ENCODE measurements at places on chromosomes 6 and 20.

GRCh38 chr20:64153861-64154589, 10.2 kb upstream of the MYT1 start:
- DNase-seq = no peak
- H3K4me1 ChIP-seq = no peaks in the 10 kb centered on the region
- H3K27me3 ChIP-seq = peaks cover 56% of the 10 kb centered on the region
- no peak overlapping the region for H3K4me3 ChIP-seq

- H3K4me1 ChIP-seq = peaks cover 57% of the 10 kb centered on the region
- H3K36me3 ChIP-seq = no peaks in the 10 kb centered on the region
- peak overlapping the region; percentile 86 for H3K27ac ChIP-seq
- no peaks in the 10 kb centered on the region for H3K27me3 ChIP-seq
- peak; percentile 71 for DNase-seq
- H3K4me3 ChIP-seq = peak overlapping the region; percentile 14
These were observed 42.8 kb upstream of the PCMTD2 start for GRCh38 chr20:64212755-64213154.

- H3K4me3 ChIP-seq = peak overlapping the region; percentile 85
- DNase-seq = no peak
- peak overlapping the region; percentile 100 for H3K27ac ChIP-seq
- peaks cover 83% of the 10 kb centered on the region for H3K4me1 ChIP-seq
- no peaks in the 10 kb centered on the region for H3K27me3 ChIP-seq
These were observed 736 bp downstream of the FAM217B start for GRCh38 chr20:59940956-59941294.

DNA sequence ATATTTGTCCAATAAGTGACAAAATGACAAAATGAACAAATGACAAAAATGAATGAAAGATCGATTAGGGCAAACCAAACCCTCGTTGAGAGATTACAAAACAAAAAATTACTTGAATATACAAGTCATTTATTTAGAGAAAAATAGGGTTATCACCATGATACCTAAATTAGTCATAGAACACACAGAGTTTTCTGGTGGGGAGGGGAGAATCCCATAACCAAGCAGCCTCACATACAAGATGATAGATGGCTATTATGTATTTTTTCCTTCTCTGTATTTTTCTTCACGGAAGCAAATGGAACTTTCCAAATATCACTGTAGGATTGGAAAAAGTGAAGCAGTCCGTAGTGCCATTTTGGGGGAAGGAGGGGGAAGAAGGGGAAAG, 28.5 kb upstream of the BMP6 start:
- no peaks in the 10 kb centered on the region for H3K4me1 ChIP-seq
- no peaks in the 10 kb centered on the region for H3K36me3 ChIP-seq
- H3K4me3 ChIP-seq = no peak overlapping the region
- peaks cover 22% of the 10 kb centered on the region for H3K27me3 ChIP-seq

GRCh38 chr6:15276036-15276985, 30.4 kb downstream of the JARID2 start:
- H3K27me3 ChIP-seq = no peaks in the 10 kb centered on the region
- H3K4me3 ChIP-seq = no peak overlapping the region
- H3K27ac ChIP-seq = no peak overlapping the region
- DNase-seq = no peak
- H3K36me3 ChIP-seq = no peaks in the 10 kb centered on the region

DNA sequence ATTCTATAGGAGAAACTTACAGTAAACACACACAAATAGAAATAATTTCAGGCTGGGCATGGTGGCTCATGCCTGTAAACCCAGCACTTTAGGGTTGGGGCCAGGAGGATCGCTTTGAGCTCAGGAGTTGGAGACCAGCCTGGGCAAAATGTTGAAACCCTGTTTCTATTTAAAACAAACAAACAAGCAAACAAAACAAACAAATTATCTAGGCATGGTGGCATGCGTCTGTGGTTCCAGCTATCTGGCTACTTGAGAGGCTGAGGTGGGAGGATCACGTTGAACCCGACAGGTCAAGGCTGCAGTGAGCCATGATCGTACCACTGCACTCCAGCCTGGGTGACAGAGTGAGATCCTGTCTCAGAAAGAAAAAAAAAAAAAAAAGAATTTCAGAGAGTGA, 64.0 kb downstream of the NHLRC1 start:
- no peak overlapping the region for H3K27ac ChIP-seq
- DNase-seq = no peak
- no peaks in the 10 kb centered on the region for H3K4me1 ChIP-seq
- no peaks in the 10 kb centered on the region for H3K27me3 ChIP-seq

- DNase-seq = no peak
- no peak overlapping the region for H3K27ac ChIP-seq
- H3K4me3 ChIP-seq = no peak overlapping the region
These were observed 1001.9 kb upstream of the FLRT3 start for GRCh38 chr20:15339264-15339663.

DNA sequence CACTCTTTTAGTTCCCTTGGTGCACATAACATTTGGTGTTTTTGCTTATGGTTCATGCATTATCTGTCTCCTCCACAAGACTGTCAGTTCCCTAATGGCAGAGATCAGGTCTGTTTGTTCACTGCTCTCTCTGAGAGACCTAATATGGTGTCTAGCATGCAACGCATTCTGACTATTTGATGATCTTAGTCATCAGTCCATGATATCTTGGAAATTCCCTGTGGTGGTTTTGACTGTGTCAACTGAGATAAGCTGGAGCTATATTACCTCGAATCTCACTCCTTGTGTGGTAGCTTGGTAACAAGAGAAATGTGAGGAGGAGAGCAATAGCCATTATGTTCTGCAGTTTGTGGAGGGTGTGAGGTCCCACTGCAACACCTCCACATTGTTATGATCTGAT, 229.8 kb downstream of the FRK start:
- H3K27ac ChIP-seq = no peak overlapping the region
- H3K36me3 ChIP-seq = no peaks in the 10 kb centered on the region
- no peak for DNase-seq
- H3K4me3 ChIP-seq = no peak overlapping the region
- no peaks in the 10 kb centered on the region for H3K4me1 ChIP-seq

DNA sequence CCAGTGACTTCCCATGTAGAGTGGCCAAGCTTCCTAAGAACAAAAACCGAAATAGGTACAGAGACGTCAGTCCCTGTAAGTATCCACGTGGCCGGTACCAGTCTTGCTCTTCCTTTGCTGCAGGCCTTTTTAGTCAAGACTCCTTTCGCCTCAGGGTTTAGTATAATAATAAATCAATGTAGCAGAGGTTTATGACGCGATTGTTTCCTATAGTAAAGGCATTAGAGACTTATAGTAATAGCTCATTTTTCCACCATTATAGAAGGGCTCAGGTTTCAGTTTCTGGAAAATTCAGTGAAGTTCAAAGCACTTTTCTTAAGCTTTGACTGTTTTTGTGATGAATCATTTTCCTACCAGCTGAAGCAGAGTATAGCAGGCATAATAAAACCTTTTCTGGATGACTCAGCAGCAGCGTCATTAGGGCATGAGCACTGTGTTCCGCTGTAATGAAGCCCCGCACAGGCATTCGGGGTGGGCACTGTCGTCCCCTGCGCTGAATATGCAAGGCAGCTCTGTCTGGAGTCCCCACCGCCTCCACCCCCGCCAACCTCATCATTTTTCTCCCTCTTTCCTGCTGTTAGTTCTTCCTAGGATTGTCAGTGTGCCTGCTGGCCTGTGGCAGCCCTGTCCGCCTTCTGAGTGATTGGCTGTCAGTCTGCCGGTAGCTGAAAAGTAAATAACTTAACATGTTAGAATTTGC, 51.3 kb downstream of the PTPN1 start:
- H3K27ac ChIP-seq = peak overlapping the region; percentile 4
- H3K27me3 ChIP-seq = no peaks in the 10 kb centered on the region
- peaks cover 33% of the 10 kb centered on the region for H3K36me3 ChIP-seq
- peaks cover 77% of the 10 kb centered on the region for H3K4me1 ChIP-seq
- no peak overlapping the region for H3K4me3 ChIP-seq
- no peak for DNase-seq

GRCh38 chr6:129634411-129635230, 75.4 kb downstream of the ARHGAP18 start:
- H3K4me3 ChIP-seq = no peak overlapping the region
- peaks cover 29% of the 10 kb centered on the region for H3K4me1 ChIP-seq
- no peak for DNase-seq
- H3K27me3 ChIP-seq = no peaks in the 10 kb centered on the region
- H3K27ac ChIP-seq = peak overlapping the region; percentile 13
- H3K36me3 ChIP-seq = no peaks in the 10 kb centered on the region

- H3K4me1 ChIP-seq = no peaks in the 10 kb centered on the region
- no peaks in the 10 kb centered on the region for H3K36me3 ChIP-seq
- H3K27me3 ChIP-seq = no peaks in the 10 kb centered on the region
- H3K27ac ChIP-seq = no peak overlapping the region
These were observed 137.6 kb upstream of the MARCKS start for GRCh38 chr6:113719545-113719944.

DNA sequence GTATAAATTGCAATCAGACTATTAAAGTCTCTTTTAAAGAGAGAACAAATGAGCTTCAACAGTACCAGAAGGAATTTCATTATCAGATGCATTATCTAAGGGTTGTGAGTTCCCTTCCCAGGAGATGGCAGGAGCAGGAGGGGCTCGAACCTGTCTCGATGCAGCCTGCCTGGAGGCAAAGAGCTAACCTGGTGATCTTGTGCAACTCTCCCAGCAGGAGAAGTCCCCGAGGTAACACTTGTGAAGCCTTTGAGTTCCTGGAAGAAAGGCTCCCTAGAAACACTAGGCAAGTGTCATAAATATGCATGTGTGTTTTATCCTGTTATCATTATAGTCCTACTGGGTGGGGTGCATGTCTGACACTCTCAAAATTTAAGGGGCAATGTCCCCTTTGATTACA, 232.2 kb upstream of the ARID1B start:
- no peak for DNase-seq
- no peaks in the 10 kb centered on the region for H3K27me3 ChIP-seq
- no peaks in the 10 kb centered on the region for H3K4me1 ChIP-seq
- no peaks in the 10 kb centered on the region for H3K36me3 ChIP-seq
- no peak overlapping the region for H3K27ac ChIP-seq

DNA sequence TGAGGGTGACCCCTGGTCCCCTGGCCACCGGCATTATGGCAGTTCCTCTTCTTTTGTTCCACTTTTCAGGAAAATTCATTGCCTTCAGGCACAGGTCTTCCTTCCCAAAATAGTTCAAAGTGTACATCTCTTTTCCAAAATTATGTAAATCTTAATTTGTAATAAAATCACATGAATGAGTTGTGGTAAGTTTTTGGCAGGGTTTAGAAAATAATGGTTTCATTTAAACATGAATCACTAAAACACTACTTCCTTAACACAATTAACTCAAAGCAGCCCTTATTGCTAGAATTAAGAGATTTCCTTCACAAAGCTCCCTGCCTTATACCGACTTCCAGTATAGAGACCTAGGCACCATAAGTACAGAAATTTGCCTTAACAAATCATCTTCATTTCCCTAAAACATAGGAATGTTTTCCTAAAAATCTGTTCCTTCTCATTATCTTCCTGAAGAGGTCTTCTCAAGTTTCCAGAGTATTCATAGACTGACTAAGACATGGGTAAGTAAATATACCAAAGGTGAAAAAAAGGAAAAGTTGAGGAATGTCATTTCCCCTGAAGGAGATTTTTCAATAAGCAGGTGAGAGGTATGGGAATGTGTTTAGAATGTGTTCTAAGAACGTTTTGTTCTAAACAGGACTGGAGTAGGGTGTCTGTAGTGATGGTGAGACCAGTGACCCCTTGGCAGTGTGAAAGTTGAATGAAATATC, 148.2 kb upstream of the CITED2 start:
- no peak for DNase-seq
- H3K27me3 ChIP-seq = no peaks in the 10 kb centered on the region
- no peaks in the 10 kb centered on the region for H3K36me3 ChIP-seq
- H3K27ac ChIP-seq = no peak overlapping the region
- peaks cover 8% of the 10 kb centered on the region for H3K4me1 ChIP-seq

- DNase-seq = no peak
- H3K4me3 ChIP-seq = no peak overlapping the region
- H3K27ac ChIP-seq = no peak overlapping the region
These were observed 84.7 kb upstream of the ELOVL5 start for GRCh38 chr6:53433261-53433950.

- peaks cover 13% of the 10 kb centered on the region for H3K4me1 ChIP-seq
- H3K27ac ChIP-seq = no peak overlapping the region
- no peaks in the 10 kb centered on the region for H3K27me3 ChIP-seq
- DNase-seq = no peak
These were observed 421.8 kb upstream of the JARID2 start for GRCh38 chr6:14824060-14824459.

- DNase-seq = no peak
- H3K4me1 ChIP-seq = no peaks in the 10 kb centered on the region
- no peaks in the 10 kb centered on the region for H3K27me3 ChIP-seq
- no peak overlapping the region for H3K27ac ChIP-seq
- no peak overlapping the region for H3K4me3 ChIP-seq
These were observed 80.9 kb downstream of the COL12A1 start for GRCh38 chr6:75124983-75125382.

DNA sequence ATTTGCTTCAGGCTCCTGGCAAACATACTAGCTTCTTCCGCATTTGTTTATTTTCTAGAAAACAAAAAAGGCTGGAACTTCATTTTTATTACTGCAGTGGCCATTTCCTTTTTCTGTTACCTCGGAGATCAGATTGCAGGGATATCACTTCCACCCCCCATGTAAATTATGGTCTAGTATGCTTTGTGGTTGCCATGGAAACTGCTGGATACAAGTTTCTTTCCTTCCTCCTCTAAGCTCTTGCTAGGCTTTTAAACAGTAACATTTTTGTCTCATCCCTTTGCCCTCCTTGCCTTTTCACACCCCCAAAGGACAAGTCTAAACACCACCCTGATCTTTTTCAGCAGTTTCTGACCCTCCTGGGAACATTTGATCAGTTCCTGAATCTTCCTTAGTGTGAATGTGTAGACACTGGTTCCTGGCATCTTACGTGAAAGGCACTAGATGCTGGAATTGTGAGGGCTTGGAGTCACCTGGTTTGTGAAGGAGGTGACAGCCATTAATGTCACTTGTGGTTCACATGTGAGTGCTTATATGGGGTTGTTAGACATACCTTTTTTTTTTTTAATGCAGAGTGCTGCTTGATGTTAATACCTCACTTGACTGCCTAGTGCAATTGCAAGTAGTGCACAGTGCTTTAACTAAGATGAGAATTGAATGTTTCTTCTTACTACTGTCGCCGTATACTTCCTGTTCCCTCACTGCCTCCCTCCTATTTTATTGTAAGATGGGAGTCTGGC, 181.6 kb downstream of the JARID2 start:
- no peaks in the 10 kb centered on the region for H3K36me3 ChIP-seq
- no peaks in the 10 kb centered on the region for H3K27me3 ChIP-seq
- H3K4me1 ChIP-seq = peaks cover 77% of the 10 kb centered on the region
- no peak overlapping the region for H3K4me3 ChIP-seq
- no peak for DNase-seq

DNA sequence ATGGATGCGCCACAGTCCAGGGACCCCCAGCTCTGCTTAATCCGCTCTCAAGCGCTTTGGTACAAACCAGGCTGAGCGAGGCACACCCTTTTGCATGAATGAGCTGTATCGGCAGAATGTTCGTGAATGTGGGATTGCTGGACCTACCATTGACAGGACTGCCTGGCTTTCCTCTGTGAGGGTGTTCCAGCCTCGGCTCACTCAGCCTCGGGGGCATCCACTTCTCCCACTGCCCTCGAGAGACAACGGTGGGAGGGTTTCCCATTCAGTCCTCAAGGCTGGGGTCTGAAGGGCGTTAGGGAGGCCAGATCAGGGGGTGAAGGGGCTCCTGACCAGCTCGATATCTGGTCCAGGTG, 17.4 kb downstream of the MDFI start:
- peaks cover 11% of the 10 kb centered on the region for H3K4me1 ChIP-seq
- H3K36me3 ChIP-seq = no peaks in the 10 kb centered on the region
- H3K27ac ChIP-seq = no peak overlapping the region
- no peak overlapping the region for H3K4me3 ChIP-seq
- peaks cover 29% of the 10 kb centered on the region for H3K27me3 ChIP-seq
- no peak for DNase-seq

- peak overlapping the region; percentile 98 for H3K27ac ChIP-seq
- peaks cover 92% of the 10 kb centered on the region for H3K4me1 ChIP-seq
- H3K27me3 ChIP-seq = no peaks in the 10 kb centered on the region
- H3K4me3 ChIP-seq = peak overlapping the region; percentile 12
- H3K36me3 ChIP-seq = no peaks in the 10 kb centered on the region
These were observed 38.4 kb downstream of the RREB1 start for GRCh38 chr6:7145885-7146828.
